NCI-H526 treated with DMSO at 0.1 percent for 48 hours (cell line): ENCODE measurements at places on chromosomes 5 and 9.

- DNase-seq = no peak
Measured at GRCh38 chr9:127817881-127818434, 15.3 kb downstream of the FPGS start.

- DNase-seq = no peak
Measured at GRCh38 chr9:89021154-89021803, 30.0 kb downstream of the S1PR3 start.

DNA sequence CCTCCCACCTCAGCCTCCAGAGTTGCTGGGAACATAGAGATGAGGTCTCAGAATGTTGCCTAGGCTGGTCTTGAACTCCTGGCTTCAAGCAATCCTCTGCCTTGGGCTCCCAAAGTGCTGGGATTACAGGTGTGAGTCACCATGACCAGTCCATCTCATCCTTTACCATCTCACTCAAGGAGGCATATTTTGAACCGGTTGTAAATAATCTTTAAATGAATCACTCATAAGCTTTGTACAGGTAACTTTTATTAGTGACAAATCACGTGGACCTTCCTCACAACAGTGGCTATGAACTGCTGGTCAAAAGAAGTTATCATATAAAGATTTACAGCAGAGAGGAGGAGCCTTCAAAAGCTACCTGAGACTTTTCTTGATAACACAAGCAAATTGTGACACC is 70.7 kb downstream of the RFK start:
- DNase-seq = no peak

DNA sequence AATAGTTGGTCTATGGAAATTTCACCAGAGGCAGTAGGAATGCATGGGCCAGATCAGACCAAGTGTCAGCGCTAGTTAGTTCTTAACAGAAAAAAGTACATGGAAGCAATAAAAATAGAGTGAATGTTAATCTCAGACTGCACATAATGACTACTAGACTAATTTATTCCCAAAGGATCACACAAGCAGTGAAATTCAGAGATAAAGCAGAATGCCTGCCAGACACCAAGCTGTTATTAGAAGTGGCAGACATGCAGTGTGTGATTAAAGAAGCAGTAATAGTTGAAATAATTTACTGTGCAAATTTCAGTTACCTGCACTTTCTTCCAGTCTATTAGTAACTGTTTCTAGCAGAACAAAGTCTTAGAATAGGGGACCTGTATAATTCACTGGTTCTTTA is 1024.2 kb downstream of the CDH9 start:
- DNase-seq = no peak

GRCh38 chr5:17302106-17302505 is 84.7 kb downstream of the BASP1 start:
- DNase-seq = no peak

DNA sequence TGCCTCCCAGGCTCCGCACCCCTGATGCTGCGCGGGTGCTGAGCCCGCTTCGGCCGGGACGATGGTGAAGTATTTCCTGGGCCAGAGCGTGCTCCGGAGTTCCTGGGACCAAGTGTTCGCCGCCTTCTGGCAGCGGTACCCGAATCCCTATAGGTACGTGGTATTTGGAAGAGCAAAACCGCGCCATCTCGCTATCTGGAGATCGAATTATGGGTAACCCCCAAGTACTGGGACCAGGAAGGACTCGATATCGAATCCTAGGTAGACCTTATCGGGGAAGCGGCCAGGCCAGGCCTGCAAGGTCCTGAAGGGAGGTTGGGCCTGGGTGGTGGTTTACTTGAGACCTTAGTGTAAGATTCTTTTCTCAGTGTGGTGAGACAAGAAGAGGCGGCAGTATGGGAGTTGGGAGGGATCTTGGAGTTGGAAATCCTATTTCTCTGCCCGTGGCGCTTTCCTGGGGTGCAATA is 359 bp downstream of the PRELID1 start:
- no peak for DNase-seq

- DNase-seq = no peak
Measured at GRCh38 chr5:5128766-5129165, 11.4 kb upstream of the ADAMTS16 start.

- no peak for DNase-seq
Measured at GRCh38 chr5:73918791-73919221, 292.8 kb downstream of the ARHGEF28 start.

DNA sequence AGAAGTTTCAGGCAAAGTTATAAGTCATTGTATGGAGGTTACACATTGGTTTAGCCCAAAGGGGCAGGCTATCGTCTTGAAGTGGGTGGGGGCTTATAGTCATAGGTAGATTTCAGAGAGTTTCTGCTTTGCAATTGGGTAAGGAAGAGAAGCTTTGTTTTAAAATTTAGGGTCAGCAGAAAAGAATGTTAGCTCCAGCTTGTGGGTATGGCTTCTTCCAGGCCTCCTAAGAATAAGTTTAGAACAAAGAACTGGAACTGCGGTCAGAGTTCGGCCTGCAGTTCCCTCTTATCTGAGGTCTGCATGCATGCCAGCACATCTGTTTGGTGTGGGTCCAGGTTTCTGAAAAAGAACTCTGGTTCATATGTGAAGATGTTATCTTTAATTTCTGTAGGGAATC is 96.1 kb downstream of the CYFIP2 start:
- DNase-seq = no peak
